Stimulated activated CD8-positive, alpha-beta memory T cell treated with anti-CD3 and anti-CD28 coated beads, Interleukin-15, amount 100 ng/mL, for 48 hours (primary cell): ENCODE measurements at places on chromosomes 11 and 22.

DNA sequence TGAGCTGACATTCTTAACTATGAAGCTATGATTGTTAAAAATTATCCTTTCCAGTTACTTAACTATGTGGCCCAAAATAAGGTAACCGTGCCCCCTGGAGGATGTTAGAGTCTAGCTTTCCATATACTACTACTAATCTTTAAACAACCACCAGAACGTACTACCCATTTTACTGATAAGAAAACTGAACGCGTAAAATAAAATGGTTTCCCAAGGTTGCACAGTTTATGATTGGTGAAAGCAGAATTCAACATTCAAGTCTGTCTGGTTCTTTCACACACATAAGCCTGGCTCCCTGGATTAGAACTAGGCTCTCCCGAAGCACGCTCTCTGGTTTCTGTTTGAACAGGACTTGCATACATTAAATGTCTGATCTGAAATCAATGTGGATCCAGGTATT is 437.8 kb upstream of the CCDC90B start:
- no peak for DNase-seq

DNA sequence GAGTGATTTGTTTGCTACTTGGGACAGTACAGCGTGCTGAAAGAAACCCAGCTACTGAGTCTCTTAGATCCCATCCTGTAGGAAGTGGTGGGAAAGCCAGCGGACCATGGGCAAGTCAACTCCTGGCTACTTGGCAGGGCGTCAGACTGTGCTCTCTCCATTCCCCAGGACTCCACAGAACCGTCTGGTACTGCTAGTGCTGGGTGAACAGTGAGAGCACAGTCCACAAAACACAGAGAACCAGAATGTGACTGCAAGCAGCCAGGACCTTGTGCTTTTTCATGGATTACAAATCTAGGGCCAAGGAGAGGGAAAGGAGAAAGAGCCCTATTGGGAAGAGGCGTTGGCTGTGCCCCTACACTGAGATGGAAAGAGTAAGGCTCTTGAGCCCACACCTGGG is 10.2 kb downstream of the BID start:
- DNase-seq = no peak

GRCh38 chr11:130581646-130582045 is 133.2 kb downstream of the ADAMTS15 start:
- DNase-seq = no peak

- DNase-seq = no peak
Observed at GRCh38 chr11:18485913-18486528, 30.4 kb downstream of the LDHAL6A start.

GRCh38 chr22:45830531-45831245 is 146.3 kb downstream of the WNT7B start:
- DNase-seq = no peak

- no peak for DNase-seq
Observed at GRCh38 chr11:2760196-2760871, 60.5 kb upstream of the KCNQ1OT1 start.

- DNase-seq = no peak
Observed at GRCh38 chr11:111954154-111954553, 17.0 kb downstream of the DIXDC1 start.

DNA sequence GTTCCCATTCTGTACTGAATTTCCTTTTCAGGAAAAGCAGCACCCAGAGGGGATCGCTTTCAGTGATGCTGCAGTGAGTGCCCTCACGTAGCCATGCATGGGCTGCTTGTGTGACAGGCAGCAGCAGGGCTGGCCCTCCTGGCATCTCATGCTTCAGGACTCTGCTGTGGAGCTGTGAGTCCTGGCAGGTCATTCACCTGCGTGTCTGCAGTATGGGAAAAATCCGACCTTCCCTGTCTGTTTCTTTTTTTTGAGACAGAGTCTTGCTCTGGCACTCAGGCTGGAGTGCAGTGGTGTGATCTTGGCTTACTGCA is 13.4 kb downstream of the GLB1L2 start:
- DNase-seq = no peak

GRCh38 chr22:44710474-44711240 is 8.7 kb downstream of the PRR5 start:
- DNase-seq = peak; percentile 52

DNA sequence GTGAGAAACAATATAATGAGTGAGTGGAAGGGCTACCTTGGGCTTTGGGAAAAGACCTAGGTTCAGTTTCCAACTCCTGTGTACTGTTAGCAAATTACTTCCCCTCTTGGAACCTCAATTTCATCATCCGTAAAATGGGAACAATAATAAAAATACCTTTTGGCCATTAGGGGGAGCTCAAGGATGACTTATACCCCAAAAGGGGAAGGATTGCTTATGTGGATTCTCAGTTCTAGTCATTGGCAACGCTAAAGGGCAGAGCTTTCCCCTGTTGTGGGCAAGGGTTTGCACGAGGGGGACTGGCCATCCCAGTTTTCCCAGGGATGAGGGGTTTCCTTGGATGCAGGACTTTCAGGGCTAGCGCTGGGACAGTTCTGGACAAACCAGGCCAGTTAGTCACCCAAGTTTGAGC is 3.1 kb upstream of the COMMD9 start:
- DNase-seq = no peak
